Inflammatory macrophage (primary cell): ENCODE measurements at places on chromosomes 7 and 10.

- DNase-seq = peak; percentile 6
Measured at GRCh38 chr7:48168159-48168558, 3.1 kb upstream of the ABCA13 start.

DNA sequence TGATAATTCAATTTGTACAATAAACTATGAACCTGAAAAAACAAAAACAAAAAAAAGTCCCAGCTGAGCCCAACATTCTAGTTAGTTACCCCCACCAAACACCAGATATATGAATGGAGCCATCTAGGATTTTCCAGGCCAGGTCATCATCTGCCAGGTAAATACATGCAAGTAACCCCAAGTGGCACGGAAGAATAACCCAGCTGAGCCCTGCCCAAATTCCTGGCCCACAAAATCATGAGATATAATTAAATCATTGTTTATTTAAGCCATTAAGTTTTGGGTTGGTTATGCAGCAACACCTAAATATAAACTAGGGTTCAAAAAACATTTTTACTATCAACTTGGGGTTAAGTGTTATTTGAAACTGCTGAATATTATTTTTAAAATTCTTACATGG, 19.0 kb downstream of the PARD3 start:
- DNase-seq = no peak

DNA sequence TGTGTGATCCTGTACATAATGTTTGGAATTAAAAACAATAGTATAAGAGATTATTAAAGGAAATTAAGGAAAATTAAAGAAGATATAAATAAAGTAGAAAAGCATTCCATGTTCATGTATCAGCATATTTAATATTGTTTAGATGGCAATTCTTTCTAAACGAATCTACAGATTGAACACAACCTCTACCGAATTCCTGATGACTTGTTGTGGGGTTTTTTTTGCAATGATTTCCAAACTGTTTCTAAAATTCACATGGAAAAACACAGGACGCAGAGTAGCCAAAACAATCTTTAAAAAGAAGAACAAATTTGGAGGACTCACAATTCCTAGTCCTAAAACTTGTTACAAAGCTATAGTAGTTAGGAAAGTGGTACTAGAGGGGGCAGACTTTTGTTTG, 573.4 kb upstream of the IGFBP3 start:
- no peak for DNase-seq

GRCh38 chr7:30162133-30162532, 27.3 kb downstream of the MTURN start:
- DNase-seq = no peak

DNA sequence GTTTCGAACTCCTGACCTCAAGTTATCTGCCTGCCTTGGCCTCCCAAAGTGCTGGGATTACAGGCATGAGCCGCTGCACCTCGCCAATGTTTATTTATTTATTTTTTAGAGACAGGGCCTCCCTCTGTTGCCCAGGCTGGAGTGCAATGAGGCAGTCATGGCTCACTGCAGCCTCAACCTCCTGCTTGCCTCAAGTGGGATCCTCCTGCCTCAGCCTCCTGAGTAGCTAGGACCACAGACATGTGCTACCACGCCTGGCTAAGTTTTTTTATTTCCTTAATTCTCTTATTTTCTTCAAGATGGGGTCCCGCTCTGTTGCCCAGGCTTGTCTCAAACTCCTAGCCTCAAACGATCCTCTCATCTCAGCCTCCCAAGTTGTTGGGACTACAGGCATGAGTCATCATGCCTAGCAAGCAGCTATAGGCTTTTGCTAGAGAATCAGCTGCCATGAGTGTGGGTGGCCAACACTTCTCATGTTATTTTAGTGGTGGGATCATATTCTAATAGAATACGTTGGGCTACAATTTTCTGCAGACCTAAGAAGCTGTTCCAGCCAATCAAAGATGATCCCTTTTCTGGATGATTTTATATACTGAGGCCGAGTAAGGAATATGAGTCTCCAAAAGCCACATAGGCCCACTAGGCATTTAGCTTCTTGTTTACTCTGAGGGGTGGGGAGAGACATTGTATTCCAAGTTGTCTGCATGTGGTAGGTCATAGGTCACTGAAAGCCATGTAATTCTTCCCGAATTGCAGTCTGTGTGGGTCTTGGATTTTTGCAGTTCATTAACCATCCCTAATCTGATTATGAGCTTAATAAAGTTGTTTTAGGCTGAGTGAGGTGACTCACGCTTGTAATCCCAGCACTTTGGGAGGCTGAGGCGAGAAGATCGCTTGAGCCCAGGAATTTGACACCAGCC, 7.6 kb upstream of the TMEM248 start:
- no peak for DNase-seq

- no peak for DNase-seq
Measured at GRCh38 chr10:6770846-6771245, 190.8 kb upstream of the PRKCQ start.

- no peak for DNase-seq
Measured at GRCh38 chr7:89607792-89608191, 546.5 kb upstream of the STEAP1 start.
